NCI-H460 (cell line): ENCODE measurements at places on chromosomes 4 and X.

DNA sequence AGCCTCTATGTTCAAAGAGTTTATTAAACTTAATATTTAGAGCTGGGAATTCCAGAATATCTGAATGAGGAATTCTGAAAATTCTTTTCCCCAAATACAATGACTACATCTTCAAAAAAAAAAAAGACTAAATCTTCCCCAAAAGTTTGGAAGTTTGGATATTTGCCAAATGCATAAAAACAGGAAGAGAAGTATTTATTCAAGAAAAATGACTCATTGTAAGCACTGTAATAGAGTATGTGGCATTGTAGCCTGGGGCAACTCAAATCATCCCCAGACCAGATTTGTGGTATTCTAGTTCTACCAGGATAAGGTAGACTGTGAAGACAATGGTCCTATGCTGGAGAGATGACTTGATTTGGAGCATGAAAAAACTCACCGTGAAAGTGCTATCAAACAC lies 78.5 kb upstream of the PDHA2 start:
- DNase-seq = no peak

- DNase-seq = no peak
Measured at GRCh38 chr4:143133977-143134376, 50.7 kb upstream of the USP38 start.

DNA sequence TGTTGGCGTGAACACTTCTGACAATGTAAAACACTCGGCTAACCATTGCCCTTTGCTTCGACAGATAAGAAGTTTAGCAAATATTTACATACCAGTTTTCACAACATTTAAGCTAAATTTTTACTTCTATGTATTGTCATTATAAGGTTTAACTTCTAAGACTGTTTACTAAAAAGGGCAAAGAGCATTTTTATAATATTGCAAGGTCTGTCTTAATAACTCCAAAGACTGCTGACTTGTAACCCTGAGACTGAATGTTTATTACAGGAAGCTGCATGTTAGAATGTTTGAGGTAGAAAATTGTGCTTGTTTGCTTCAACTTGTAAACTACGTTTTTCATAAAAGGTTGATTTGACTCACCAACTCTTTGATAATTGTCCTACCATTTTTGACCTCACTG lies 213.2 kb upstream of the RPS6KA3 start:
- no peak for DNase-seq

DNA sequence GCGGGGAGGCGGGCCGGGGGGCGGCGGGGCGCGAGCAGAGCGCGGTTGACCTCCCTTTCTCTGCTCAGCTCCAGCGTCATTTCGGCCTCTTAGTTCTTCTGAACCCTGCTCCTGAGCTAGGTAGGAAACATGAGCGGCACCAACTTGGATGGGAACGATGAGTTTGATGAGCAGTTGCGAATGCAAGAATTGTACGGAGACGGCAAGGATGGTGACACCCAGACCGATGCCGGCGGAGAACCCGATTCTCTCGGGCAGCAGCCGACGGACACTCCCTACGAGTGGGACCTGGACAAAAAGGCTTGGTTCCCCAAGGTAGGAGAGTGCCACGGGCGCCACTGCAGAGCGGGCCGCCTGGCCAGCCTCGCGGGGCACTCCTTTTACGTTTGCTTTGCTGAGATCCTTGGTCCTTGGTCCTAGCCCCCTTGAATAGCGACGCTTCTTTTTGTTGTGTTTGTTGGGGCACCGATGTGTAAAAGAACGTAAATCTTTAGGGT lies at the start of gene HTATSF1:
Gene HTATSF1, plus strand, starts transcription at position 37 of the 497 bp plus-strand sequence. Its CDS starts 93 bp downstream, at position 130.
- DNase-seq = no peak

- peak; percentile 74 for DNase-seq
Measured at GRCh38 chrX:41022566-41022965, 62.7 kb upstream of the USP9X start.

DNA sequence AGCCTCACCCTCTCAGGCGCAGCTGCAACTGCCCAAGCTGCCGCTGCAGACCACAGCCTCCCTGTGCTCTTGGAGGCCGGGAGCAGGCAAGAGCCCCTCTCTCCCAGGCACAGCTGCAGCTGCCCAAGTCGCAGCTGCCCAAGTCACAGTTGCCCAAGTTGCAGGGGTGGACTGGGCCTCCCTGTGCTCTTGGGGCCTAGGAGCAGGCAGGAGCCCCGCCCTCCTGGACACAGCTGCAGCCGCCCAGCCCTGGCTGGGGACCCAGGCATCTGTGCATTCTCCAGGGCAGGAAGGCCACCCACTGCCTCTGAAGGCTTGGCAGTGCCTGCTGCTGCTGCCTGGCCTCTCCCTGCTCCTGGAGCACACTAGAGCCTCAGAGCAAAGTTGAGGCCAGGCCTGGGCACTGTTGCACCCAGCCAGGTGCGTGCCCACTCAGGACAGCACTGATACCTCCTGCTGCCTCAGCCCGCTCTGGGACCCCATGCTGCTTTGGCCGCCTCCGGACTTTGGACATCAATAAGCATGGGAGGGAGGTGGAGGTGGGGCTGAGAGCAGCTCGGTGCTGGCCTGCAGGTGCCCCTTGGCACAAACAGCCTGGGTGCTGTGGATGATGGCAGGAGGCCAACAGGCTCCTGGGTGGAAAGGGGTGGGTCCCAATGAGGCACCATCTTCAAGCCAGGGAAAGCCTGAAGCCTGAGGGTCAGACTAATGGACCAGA lies 247.5 kb downstream of the PDGFC start:
- no peak for DNase-seq

GRCh38 chrX:39613482-39613995 lies 484.2 kb downstream of the BCOR start:
- no peak for DNase-seq

DNA sequence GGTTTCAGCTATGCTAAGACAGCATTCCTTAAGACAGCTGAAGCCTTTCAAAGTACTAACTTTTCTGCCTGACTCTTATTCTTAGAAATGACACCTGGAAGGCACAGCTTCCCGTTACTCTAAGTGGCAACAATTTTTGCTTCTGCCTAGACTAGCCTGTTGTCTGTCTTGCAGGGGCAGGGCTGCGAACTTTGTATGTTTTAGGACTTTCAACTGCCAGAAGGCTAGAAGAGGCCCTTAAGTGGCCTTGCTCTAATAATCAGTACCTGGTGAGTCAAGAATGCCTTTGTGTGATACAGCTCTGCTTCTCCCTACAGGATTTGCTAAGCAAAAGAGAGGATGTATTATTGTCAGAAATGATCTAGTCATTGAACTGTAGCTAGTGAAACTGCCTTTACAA lies 30.0 kb upstream of the TFDP3 start:
- DNase-seq = no peak

- no peak for DNase-seq
Measured at GRCh38 chr4:124854968-124855367, 142.4 kb upstream of the ANKRD50 start.

- no peak for DNase-seq
Measured at GRCh38 chrX:38929966-38930421, 128.7 kb downstream of the MID1IP1 start.

GRCh38 chr4:160009656-160010493 lies 907.0 kb downstream of the RAPGEF2 start:
- no peak for DNase-seq

DNA sequence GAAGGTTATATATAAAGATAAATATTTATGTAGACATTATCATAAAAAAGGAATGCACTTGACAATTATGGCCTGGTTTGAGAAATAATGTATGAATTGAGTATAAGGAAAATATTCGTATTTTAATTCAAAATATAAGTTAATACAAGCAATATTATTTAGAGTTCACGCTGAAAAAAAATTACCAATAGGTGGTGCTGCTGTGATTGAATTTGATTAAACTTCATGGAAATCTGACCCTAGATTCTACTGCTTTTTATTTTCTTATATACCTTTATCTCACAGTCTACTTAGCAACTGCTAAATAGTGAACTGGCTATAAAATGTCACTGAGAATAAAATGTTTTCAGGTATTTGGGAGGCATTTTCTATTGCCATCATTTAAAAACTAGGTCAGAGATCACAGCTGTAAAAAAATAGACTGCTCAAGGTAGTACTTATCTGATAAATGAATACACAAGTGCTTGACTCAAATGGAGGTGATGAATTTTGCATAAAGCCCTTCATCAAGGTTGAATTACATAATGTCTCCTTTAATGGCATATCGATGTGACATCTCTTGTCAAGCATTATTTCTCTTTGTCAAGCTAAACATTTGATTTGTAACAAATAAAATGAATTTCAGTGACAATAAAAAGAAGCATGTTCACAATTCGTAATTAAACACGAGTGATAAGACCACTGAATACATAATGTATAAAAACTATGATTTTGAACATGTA lies 1638.8 kb upstream of the PCDH7 start:
- DNase-seq = no peak

DNA sequence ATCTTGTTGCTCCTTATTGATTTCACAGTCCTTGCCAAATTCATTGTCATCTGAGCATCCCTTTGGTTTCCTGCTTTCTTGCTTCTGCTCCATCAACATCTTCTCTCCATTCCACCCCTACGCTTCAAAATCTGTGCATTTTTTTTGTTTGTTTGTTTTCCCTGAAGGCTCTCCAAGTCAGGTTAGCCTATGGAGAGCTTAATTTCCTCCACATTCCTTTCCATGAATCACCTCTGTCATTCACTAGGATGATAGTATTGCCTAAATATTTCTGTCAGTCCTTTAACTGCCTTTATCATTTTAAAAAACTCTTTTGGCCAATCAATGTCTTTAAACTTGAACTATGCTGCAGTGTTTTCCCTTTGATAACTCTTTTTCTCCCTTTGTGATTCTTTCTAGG lies 67.7 kb downstream of the PPARGC1A start:
- DNase-seq = no peak

- DNase-seq = no peak
Measured at GRCh38 chrX:131818297-131818936, 204.7 kb upstream of the STK26 start.

GRCh38 chr4:173539986-173540385 lies 10.0 kb upstream of the HAND2 start:
- DNase-seq = no peak

GRCh38 chrX:28756647-28757046 lies 169.4 kb downstream of the IL1RAPL1 start:
- no peak for DNase-seq
